ENCODE measurements at places on chromosomes 11 and 22. TPM values are rescaled to one million over a fixed set of nuclear protein-coding genes. Genes with fewer than 3 reads are reported as not detected.

The RPS6KB2 gene
- 51.2 TPM for total RNA-seq

The C11orf86 gene
- total RNA-seq: 73.3 TPM

The LRRC74B gene
- not detected for total RNA-seq

The TREH gene
- total RNA-seq: not detected

The NRXN2 gene
- 0.23 TPM for total RNA-seq
